ENCODE measurements at places on chromosomes 16 and 17.

GRCh38 chr17:50346313-50347116, 589 bp downstream of the XYLT2 start:
- DNase-seq, result peak; percentile 28

DNA sequence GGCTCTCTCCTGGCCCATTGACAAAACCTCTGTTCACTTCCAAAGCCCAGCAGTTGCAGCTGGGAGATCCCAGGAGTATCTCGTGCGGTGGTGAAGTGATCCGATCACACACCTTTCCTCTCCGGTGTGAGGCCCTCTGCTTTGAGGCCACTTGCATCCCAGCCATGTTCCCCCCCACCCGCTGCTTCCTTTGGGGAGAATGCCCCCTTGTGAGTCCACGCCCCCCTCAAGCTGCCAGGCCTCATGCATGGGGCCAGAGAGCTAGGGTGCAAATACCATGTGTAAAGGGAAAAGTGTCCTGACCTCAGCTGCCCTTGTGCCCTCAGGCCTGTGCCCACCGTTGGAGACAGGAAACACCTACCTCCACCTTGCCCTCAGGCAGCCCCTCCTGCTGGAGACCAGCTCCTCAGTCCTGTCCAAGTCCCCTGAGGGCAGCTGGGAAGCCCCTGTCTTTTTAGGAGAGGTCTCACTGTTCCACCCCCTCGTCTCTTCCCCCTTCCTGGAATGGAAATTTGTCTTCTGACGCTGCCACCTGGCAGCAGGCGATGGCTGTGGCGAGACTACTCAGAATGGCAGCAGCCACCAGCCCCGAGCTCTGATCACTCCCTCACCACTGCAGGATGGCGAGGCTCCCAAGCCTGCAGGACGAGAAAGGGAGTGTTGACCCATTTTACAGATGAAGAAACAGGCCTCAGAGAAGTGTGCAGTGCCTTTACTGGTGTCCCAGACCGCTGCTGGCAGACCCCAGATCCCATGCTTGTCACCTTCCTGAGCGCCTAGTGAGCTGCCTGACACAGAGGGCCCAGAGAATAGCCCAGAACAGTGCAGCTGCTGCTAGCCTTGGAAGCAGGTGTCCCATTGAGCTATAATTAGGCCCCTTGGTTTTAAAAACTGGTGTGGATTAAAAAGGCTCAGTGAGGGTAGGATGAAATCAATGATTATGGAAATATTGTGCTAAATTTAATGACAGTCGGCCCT, 120.6 kb upstream of the CACNG5 start:
- DNase-seq, result no peak

DNA sequence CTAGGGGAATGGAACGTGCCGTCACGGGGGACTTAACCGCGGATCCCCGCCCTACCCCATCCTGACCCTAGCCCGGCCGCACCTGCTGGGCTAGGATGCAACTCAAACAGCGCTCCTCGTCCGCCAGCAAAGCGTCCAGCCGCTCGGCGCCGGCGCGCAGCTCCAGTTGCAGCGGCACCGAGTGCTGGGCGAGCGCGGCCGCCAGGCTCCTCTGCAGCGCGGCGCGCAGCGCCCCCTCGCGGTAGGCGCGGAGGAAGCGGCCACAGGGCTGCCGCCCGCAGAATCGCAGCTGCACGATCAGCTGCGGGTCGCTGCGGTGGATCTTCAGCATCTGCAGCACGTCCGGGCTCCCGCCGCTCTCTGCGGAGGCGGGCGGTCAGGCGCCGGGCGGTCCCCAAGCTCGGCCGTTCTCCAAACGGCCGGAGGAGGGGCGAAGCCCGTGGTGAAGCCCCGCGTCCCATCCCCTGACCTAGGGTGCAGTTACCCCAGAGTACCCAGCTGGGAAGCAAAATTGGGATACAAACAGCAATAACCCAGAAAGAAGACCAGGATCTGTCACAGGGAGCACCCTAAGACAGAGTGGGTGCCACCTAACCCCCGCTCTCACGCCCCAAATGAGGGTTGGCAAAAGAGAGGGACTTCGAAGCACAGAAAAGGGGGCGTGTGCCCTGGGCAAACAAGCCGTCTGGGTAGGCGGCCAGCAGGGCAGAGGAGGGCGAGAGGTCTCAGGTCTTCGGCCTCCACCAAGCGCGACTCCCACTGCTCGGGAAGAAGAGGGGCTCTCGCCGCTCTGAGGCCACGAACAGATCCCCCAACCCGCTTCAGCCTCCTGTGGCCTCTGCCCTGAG, 4.2 kb downstream of the TRADD start:
- DNase-seq, result peak; percentile 68

- no peak for DNase-seq
Observed at GRCh38 chr17:77264617-77265230, 124.0 kb downstream of the SEC14L1 start.

DNA sequence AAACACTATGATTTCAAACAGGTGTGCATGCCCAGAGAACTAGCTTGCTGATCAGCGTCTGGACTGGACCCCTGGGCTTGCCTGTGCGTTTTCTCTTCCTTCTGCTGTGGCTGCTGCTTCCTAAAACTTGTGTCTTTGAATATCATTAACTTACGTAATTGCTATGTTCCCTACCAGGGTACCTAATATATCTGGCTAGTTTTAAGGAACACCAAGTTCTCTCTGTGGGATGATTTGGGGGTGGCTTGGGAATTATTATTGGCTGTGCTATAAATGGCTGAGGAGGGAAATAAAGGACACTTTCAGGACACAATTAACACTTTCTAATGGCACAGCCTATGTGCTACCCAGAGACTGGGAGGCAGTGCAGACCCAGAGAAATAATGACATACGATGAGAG, 606.0 kb upstream of the RBFOX1 start:
- no peak for DNase-seq

- no peak for DNase-seq
Observed at GRCh38 chr17:58564971-58565370, 50.5 kb upstream of the MTMR4 start.

- DNase-seq, result no peak
Observed at GRCh38 chr17:19873346-19873745, 5.6 kb upstream of the ULK2 start.

- DNase-seq, result no peak
Observed at GRCh38 chr16:59971264-59971663, 1237.1 kb upstream of the GOT2 start.

- DNase-seq, result no peak
Observed at GRCh38 chr17:56593086-56593645, 333 bp upstream of the NOG start.

DNA sequence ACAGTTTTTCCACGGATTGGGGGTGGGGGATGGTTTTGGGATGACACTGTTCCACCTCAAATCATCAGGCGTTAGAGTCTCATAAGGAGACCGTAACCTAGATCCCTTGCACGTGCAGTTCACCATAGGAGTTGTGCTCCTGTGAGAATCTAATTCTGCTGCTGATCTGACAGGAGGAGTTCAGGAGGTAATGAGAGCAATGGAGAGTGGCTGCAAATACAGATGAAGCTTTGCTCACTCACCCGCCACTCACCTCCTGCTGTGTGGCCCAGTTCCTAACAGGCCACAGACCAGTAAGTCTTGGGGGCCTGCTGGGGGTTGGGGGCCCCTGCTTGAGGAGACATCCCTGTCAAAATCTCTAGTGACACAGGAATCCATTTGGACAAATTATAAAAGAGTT, 29.8 kb downstream of the SLC39A11 start:
- DNase-seq, result no peak

DNA sequence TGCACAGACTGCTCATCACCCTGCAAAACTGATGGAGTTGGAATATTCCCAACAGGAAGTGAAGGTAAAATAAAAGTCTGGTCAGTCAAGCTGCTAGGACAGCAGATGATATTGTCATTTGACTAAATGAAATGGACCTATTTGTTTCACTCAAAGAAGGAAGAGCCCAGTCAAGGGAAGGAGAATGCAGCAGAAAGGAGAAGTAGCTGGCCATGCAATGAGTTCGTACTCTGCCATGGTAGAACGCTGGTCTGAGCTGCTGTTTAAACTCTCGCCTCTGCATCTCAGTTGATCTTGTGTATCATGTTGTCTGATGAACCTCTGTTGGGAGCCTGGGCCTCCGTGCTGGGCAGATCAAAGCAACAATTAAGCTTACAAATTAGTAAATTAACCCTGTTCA, 15.6 kb upstream of the YPEL2 start:
- DNase-seq, result no peak

DNA sequence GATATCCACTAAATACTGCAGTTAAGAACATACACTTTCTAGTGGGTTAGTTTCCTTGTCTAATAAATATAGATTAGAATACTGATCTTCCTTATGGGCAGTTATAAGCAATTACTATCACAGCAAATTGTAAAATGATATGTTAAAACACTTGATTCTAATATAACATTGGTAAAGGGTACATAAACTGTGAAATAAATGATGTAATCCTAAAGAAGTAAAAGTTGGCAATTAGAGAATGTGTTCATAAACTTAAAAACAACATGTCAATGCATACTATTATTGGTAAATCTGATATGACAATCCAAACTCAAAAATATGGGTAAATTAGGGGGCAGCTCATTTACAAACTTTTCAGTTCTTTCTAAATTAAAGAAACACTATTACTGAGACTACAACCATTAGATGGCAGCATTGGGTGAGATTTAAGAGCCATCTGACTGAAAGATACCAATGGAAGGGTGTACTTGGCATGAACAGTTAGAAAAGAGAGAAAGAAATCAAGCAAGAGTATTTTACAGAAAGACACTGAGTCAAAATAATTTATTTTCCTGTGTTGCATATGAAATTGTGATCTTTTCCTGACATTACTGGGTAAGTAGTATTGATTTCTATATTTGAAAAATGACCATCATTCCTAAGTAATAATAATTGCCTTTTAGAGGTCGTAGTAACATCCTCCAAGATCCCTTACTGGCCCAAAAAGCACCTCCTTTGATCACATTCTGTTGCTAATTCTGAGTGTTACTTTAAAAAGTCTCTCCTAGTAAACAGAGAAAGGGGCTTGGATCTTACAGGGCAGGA, 119.6 kb downstream of the SPAG9 start:
- DNase-seq, result no peak

DNA sequence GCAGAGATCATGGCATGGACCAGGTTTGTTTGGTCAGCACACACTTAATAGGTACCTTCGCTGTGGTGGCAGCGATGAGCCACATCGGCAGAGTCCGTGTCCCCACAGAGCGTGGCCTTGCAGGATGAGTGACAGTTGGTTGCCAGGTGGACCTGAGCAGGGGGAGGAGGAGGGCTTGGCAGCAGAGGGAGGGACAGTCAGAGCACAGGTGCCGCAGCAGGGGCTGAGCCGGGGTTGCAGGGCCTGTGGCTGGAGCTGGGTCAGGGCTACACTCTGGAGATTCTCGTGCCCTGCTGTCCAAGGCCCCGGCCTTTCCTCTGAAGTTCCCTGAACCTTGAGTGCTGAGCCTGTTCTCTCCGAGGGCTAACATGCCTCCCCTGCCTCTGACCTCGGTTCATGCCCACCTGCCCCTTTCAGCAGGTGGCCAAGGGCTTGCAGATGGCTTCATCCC, 24.8 kb downstream of the POLR3E start:
- DNase-seq, result no peak

GRCh38 chr17:81842725-81843504, 8.1 kb upstream of the PPP1R27 start:
- DNase-seq, result no peak

- DNase-seq, result no peak
Observed at GRCh38 chr17:40448639-40449261, 5.5 kb downstream of the IGFBP4 start.

DNA sequence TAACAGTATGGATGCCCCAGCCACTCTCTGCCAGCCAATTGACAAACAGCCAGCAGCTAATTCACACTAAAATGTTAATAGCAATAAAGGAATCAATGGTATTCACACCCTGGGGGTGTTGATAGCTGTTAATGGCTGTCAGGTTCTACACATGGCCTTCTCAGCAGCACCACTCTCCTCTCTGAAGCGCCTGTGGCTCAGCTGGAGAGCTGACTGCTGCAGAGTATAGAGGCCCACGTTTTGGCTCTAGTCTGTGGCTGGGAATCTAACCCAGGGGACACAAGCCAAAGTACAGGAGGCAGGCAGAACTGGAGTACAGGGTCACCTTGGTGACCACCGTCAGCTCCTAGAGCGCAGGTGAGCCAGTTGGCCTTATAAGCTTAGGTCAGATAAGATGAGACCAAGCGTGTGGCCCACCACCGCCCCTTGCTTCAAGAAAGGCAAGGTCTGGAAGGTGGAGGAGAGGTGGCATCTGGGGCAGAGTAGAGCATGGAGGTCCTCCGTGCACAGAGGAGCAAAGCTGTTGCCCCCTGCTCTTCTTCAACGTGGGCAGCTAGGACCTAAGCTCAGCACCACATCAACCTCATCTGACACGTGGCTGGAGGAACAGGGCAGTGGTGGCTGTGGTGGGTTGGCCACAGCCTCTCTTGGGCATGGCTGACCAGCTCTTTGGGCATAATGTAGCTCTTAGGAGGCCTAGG, 25.4 kb downstream of the CCR7 start:
- no peak for DNase-seq

- no peak for DNase-seq
Observed at GRCh38 chr17:59399914-59400313, 68.5 kb downstream of the YPEL2 start.

DNA sequence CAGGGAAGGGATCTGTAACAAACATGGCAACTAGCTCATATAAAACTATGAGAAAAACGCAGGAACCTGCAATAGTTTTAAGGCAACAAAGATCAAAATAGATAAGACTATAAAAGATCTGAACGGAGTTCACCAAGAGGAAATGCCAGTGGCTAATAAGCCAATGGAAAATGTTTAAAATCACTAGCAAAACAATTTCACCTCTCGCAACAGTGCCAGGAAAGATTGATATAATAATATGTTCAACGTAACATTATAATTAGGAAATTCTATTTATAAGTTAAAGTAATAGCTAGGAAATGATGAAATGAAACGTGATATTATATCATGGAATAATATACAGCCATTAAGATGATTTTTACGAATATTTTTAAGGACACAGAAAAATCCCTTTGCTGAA, 16.0 kb downstream of the MRC2 start:
- DNase-seq, result no peak

DNA sequence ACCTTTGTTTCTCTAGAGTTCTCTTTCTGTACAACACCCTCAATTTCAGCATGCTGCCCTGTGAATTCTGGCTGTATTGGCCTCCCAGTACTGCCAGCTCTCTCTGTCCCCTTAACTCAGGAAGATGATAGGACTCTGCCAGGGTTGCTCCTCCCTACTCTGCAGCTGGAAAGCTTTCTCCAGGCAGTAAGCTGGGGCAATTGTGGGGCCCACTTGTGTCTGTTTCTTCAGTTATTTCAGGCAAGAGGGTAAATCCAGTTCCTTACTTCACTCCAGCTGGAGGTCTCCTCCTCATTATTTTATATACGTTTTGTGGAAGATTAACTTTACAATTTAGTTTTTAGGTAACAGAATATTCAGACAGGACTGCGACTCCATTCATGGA, 9.9 kb downstream of the C17orf100 start:
- DNase-seq, result no peak

- no peak for DNase-seq
Observed at GRCh38 chr17:10062691-10063385, 135.6 kb downstream of the GAS7 start.

GRCh38 chr17:81470944-81471817, 41.4 kb downstream of the ACTG1 start:
- DNase-seq, result no peak

Data from stimulated activated CD4-positive, alpha-beta T cell treated with anti-CD3 and anti-CD28 coated beads, Interleukin-1b, Interleukin-23, amount 100 ng/mL, for 1 hour (primary cell).